ENCODE measurements at places on chromosomes 16 and 17.

GRCh38 chr17:19248151-19248927 is 11.2 kb downstream of the EPN2 start:
- DNase-seq, result no peak

DNA sequence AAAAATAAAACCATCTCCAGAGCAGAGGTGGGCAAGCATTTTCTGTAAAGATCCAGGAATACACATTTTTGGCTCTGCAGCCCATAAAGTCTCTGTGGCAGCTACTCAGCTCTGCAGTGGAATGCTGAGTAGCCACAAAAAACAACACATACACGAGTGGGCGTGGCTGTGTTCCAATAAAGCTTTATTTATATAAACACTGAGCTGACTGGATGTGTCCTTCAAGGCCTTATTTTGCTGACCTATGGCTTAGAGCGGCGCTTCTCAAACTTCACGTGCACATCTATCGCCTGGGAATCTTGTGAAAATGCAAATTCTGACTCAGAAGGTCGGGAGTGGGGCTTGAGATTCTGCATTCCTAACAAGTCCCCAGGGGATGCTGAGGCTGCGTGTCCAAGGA is 39.7 kb downstream of the XYLT1 start:
- no peak for DNase-seq

- no peak for DNase-seq
Observed at GRCh38 chr16:17324451-17324850, 146.3 kb downstream of the XYLT1 start.

DNA sequence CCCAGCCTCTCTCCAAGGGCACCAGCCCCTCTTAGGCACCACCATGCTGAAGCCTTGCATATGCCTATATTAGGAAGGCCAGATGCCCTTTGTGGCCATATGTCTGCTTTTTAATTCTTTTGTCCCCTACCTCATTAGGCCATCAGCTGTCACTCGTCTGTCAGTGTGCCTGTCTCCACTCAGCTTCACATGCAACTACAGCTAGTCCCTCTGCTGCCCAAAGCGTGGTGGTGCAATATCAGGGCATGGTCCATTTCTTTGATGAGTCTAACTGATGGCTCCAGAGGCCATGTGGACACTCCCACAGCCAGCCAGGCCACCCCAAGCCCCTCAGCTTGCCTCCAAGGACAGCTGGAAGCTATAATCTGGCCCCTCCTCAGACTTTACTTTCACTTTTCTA is 36.3 kb downstream of the MYO18A start:
- DNase-seq, result peak; percentile 3

- no peak for DNase-seq
Observed at GRCh38 chr17:10743316-10744009, 13.6 kb upstream of the TMEM220 start.

DNA sequence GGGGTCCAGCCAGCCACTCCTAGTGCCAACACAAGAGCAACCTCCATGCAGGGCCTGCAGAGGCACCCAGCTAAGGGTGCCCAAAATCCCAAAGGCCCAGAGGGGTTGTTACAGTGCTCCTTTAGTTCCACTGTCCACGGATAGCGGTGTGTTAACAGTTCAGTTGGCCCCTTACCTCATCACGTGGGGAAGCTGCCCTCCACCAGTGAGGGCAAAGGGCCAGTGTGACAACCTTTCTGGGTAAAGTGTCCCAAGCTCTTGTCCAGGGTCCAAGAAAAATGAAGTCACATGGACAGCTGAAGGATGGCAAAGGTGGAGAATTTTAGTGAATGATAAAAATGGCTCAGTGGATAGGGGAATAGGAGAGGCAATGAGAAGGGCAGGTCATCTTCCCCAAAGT is 8.7 kb upstream of the MKS1 start:
- no peak for DNase-seq

DNA sequence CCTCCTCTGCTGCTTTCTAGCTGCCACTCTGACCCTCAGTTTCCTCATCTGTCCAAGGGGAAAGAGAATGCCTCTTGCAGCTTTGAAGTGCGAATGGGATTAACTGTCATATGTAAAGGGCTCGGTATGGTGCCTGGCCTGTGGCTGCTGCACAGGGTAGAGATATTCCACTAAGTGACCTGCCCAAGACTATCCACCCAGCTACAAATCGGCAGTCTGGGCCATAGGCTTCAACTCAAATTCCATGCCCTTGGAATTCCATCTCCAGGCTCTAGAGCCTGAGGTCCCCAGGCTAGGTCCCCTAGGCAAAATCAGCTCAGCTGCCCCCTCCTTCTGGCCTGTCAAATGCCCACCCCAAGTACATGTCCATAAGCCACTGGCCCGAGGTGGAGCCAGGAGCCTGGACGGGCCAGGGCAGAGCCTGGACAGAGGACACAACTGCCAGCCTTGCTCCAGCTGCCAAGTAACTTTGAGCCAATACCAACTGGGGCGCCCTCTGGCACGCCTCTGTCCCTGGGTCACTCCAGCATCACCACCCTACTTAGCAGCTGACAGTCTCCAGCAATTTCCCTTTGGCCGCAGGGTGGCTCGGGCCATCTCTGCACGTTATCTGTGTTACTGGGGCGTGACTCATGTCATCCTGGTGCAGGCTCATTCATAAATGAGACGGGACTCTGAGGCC is 57.2 kb downstream of the SDK2 start:
- no peak for DNase-seq

DNA sequence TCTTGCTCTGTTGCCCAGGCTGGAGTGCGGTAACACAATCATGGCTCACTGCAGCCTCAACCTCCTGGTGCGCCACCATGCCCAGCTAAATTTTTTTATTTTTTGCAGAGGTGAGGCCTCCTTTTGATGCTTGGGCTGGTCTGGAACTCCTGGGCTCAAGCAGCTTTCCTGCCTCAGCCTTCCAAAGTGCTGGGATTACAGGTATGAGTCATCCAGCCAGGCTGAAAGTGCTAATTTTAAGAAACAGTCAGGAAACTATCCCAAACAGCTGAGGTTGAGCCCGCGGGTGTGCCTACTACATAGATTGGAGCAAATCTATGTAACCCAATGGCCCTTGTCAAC is 738 bp upstream of the XPO6 start:
- DNase-seq, result peak; percentile 51

- no peak for DNase-seq
Observed at GRCh38 chr17:9166788-9167187, 145.5 kb downstream of the NTN1 start.

- DNase-seq, result peak; percentile 96
Observed at GRCh38 chr17:66779237-66779606, 55.7 kb upstream of the CACNG5 start.

GRCh38 chr17:34601416-34601815 is 22.0 kb downstream of the TMEM132E start:
- DNase-seq, result no peak

DNA sequence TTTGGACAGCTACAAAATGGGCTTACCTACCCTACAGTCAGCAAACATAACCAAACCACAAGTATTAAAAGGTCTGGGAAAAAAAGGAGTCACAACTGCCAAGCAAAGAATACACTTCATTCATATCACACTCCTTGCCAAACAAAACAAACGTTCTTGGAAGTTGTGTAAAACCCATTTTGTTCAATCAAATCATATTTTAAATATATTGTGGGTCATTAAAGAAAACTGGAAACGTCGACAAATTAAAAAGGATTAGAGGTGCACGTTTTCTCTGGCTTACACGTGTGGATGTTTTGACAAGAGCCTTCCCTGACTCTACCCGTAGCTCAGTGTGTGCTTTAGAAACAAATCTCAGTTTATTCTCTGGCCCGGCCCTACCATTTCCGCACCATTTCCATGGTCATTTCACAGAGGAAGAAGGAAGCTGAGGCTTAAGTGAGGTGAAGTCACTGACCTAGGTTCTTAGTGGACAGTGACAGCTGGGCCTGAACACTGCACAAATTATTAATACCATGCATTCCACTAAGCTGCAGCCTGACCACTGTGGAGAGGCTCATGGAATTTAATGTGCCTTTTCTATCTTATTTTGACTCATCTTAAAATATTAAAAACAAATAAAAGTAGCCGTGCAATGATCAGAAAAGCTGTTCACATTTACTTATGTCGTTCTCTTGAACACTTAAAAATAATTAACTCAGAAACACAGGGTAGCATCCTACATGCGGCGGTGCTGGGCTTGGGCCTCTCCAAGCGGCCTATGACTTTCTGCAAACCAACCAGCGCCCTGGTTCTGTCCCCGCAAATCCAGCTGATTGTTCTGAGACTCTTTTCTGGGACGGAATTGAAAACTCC is 968 bp downstream of the CEP112 start:
- no peak for DNase-seq

- DNase-seq, result no peak
Observed at GRCh38 chr17:35142467-35142796, 329 bp upstream of the NLE1 start.

- peak; percentile 9 for DNase-seq
Observed at GRCh38 chr16:87635541-87636049, 33.3 kb downstream of the JPH3 start.

- peak; percentile 60 for DNase-seq
Observed at GRCh38 chr16:48347191-48347865, 37.9 kb downstream of the SIAH1 start.

- no peak for DNase-seq
Observed at GRCh38 chr16:81855552-81856153, 76.6 kb downstream of the PLCG2 start.

DNA sequence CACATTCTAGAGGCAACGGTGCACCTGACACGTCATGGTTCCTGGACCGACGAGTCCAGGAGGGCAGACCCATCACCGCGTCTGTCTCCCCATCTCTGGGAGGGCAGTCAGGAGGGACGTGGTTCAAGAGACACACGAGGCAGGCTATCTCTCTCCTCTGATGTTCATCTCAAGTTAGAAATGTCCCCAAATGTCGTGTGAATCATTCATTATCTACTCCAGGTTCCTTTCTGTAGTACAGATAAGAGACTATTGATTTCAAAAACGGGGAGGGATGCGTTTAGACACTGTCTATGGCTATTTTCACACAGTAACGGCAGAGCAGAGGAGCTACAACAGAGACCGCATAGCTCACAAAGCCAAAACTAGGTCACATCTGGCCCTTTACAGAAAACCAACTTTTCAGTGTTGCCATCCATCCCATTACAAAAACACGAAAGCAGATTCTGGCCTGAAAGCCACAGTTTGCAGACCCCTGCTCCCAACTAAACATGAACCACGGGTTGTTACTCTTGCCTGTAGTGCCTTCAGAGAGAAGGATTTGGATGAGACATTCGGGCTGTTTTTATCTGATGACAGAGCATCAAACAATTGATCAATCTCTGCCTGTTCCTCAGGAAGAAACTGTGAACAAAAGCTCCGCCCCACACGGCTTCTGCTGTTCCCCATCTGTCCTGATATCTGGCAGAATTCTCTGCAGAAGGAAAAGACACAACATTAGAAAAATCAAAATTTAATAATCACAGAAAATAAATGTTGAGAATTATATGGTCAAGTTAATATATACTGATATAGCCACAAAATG is 6.8 kb downstream of the MEAK7 start:
- DNase-seq, result no peak

GRCh38 chr16:66717112-66717675 is 20.7 kb upstream of the CMTM4 start:
- DNase-seq, result peak; percentile 9

- DNase-seq, result no peak
Observed at GRCh38 chr17:18025241-18025944, 13.6 kb downstream of the ATPAF2 start.

- DNase-seq, result peak; percentile 85
Observed at GRCh38 chr16:2968738-2969544, at the start of gene PAQR4. Gene PAQR4 (plus strand): TSS chr16:2969348. CDS start chr16:2969675, 327 bp downstream.

DNA sequence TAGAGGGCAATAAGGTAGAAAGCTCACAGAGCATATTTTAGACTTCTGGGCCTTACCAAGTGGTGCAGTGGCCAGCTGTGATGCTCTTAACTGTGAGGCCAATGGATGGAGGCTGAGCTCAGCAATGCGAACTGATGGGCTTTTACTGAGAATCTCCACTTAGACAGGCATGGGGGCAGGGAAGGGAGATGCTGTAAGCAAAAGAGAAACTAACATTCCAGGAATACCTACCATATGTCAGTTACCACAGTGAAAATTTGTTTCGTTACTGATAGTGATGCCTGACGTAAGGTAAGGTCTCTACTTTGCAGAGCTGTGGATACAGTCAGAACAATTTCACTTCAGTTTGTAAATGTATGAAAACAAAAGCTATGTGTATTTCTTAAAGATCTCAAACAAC is 250.6 kb upstream of the ZFHX3 start:
- DNase-seq, result no peak

DNA sequence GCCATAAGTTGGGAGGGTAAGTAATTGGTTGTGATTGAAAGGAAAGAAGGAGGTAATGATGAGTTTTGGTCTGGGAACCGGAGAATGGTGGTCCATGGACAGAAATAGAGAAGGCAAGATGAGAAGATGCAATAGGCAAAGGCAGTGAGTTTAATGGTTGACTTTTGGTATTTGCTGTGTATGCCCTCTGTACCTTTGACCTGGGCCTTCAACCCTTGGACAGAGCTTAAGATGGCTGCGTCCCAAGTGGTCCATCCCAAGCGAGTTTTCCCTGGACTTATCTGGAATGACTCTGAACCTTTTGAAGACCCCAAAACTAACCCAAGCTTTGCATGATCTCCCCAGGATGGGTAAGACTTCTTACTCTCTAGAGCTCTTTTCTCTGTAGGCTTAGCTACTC is 664.5 kb downstream of the MAF start:
- no peak for DNase-seq

DNA sequence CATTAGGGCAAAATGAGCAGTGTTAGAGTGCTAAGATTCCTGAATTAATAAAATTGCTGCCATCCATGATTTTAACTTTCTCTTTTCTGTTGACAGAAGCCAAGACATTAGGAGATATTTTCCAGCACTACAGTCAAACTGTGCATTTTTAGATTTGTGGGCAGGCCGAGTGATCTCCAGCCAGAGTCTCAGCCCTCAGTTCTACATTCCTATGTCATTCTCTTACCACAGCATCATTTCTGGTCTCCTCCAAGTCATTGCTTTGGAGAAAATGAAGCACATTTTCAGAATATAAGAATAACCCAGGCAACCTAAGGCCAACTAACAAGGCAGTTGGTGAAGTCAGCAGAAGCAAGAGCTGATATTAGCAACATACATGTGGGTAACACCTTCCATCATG is 74.6 kb upstream of the NUDT7 start:
- no peak for DNase-seq

- DNase-seq, result no peak
Observed at GRCh38 chr16:67647111-67647651, 2.2 kb downstream of the CARMIL2 start.

DNA sequence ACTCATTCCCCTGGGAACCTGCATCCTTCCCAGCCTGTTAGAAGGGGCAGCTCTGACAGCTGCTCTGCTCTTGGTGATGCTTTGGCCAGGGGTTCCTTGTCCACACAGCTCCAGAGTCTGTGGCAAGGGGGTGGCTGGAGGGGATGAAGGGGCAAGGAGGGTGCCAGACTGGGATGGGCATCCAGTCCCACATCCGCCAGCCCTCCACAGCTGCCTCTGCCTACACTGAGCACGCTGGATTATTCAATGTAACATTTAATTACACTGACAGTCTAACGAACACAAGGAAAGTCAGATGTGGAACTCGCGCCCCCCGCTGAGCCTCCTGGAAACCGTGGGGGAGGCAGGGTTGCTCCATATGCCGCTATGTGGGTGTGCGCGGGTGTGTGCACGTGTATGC is 101.1 kb downstream of the C16orf78 start:
- no peak for DNase-seq

- no peak for DNase-seq
Observed at GRCh38 chr16:73058221-73058615, 10.3 kb upstream of the ZFHX3 start.

Data from NCI-H2227 treated with DMSO at 0.1 percent for 48 hours (cell line).